Astrocyte (in vitro differentiated cells and primary cell): ENCODE measurements at places on chromosomes 11 and 22.

- no peak for DNase-seq
Observed at GRCh38 chr11:60158636-60159035, 24.2 kb downstream of the MS4A6A start.

DNA sequence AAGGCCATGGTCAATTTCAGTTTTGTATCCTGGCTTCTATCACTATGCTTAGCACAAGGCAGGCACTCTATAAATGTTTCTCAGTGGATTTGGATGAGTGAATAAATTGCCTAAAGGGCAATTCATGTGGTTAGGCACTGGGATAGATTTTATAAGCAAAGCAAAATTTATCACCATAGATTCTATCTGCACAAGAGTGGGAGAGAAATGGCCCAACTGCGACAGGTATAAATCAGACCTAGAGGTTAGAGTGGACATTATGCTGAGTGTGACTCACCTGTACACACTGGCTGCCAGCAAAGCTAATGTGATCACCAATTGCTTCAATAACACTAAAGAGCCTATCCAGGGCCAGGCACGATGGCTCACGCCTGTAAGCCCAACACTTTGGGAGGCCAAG, 514.0 kb downstream of the BUD13 start:
- no peak for DNase-seq

DNA sequence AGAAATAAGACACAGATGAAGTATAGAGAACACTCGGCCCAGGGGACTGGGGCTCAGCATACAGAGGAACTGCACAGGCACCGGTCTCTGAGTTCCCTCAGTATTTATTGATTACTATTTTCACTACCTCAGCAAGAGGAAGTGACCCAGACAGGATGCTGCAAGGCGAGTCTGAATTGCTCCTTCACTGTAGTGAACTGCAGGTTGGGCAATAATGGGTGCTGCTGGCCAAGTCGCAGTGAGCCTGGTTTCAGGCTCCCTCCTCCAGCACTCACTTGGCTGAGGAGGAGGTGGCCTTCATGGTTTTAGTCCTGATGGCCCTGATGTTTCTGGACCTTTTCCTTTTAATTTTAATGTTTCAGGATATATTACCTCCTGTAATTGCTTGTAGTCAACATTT, 10.4 kb downstream of the OR52K2 start:
- DNase-seq, result no peak

- DNase-seq, result no peak
Observed at GRCh38 chr22:36442506-36443197, 38.8 kb downstream of the TXN2 start.

- DNase-seq, result no peak
Observed at GRCh38 chr11:106021181-106021966, 666 bp downstream of the MSANTD4 start.

GRCh38 chr11:107041088-107041444, 22.8 kb upstream of the GUCY1A2 start:
- peak; percentile 97 for DNase-seq

DNA sequence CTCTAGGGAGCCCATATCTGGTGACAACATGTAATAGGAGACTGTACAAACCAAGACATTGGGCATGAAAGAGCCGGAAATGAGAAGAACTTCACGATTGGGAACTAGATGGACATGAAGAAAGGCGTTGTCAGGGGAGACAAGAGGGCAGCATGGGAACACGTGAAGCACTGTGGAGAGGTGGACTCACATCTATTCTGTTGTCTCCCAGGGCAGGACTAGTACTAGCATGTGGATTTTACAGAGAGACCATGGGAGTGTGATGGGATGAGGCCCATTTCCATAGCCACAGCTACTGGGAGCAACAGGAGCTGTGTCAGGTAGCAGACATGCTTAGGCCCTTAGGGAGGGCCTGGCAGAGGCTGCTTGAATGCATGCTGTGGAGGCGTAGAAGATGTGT, 333.9 kb downstream of the OPCML start:
- DNase-seq, result no peak
